SK-N-SH treated with all-trans-retinoic acid at 6 μM for 48 hours (cell line): ENCODE measurements at places on chromosomes 4 and X.

DNA sequence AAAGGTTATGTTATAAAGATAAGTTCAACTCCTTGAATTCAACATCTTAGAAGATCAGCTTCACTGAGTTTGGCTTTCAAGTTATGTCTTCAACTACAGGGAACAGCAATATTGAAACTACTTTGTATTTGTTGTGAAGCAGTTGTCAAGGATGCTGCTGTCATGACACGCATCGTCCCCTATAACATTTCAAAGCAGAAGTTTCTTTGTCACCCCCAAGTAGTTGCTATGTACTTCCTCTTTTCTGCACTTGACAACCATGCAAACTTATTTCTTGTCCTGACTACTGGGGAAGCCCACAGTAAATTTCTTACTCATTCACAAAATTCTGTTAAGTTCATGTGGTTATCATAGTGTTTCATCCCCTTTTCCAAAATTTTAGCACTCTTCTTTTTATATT lies 14.3 kb downstream of the ANTXR2 start:
- peak; percentile 70 for ATAC-seq

DNA sequence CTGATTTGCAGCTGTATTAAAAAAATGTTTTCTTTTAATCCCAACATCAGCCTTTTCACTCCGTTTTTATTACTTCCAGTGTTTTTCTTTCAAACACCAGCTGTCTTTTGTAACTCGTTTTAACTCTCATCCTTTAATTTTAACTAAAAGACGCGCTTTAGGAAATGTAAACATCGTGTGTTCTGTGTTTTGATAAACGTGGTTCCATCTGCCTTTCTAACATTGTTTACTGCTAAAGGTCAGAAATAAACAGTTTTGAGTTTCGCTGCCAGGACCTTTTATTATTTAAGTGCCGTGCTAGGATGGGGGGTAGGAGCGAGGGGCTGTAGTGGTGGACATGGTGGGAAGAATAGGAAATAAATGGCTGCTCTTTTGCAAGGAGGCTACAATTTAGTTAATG lies 1.5 kb downstream of the N4BP2 start:
- ATAC-seq, result no peak

DNA sequence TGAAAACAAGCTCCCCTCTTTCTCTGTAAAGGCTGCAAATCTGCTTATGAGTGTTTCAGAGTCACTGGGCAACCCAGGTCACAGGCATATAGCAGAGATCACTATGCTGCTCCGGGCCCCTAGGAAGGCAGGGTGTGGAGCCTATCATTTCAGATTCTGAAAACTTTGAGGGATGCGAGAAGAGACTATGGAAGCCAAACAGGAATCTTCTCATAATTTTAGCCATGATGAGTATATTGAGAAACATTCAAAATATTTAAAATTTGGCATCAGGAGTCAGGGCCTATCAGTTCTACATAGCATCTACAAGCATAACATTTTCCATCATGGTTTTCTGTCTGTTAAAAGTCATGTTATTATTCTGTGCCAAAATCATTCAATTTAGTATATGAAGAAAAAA lies 61.7 kb upstream of the ATXN3L start:
- peak; percentile 72 for ATAC-seq

DNA sequence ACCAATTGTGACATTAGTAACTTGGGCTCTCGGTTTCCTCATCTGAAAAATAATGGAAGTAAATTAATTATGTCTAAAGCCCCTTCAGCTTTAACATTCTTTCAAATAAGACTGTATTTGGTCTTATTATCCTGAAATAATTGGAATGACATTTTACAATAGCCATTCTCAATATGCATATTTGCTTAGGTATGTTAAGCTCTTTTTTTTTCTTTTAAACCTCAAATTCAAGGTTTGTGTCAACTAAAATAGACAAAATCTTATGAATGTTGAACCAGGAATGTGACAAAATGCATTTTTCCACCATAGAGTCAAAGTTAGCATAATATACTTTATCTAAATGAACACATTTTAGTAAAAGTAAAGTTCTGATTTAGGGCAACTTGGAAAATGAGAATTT lies 34.4 kb upstream of the TET2 start:
- ATAC-seq, result peak; percentile 69

DNA sequence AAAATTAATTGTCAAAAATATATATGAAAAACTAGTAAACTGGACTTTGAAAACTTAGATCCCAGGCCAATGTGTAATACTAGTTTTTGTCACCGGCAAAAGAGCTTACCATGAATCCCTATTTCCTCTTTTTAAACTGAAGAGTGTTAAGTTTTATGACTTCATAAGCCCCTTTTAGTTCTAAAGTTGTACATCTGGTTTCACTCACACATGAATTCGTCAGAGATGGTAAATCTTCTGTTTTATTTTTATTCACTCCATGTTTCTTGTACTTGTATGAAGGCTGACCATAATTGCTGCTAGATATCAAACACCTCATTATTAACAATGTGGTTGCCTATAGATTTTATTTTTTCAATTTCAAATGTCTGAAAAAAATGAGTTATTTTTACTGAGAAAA lies 827.9 kb downstream of the PCDH7 start:
- no peak for ATAC-seq
